ENCODE measurements at places on chromosomes 11 and 22.

- DNase-seq: no peak
These were observed 1119.1 kb upstream of the TENM4 start for GRCh38 chr11:80559942-80560341.

GRCh38 chr11:6771926-6772893, at the start of gene OR2AG2:
TSS of gene OR2AG2 (minus strand) at chr11:6771976. CDS start at chr11:6768957, 3,019 bp downstream.
- no peak for DNase-seq

DNA sequence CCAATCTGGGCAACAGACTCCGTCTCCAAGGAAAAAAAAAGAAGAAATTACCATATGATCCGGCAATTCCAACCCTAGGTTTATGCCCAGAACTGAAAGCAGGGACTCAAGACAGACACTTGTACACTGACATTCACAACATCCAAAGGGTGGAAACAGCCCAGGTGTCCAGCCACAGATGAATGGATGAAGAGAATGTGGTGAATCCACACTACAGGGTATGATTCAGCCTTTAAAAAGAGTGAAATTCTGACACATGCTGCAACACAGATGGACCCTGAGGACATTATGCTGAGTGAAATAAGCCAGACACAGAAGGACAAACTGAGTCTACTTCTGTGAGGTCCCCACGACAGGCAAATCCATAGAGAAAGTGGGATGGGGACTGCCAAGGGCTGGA, 43.9 kb downstream of the SGSM3 start:
- no peak for DNase-seq

DNA sequence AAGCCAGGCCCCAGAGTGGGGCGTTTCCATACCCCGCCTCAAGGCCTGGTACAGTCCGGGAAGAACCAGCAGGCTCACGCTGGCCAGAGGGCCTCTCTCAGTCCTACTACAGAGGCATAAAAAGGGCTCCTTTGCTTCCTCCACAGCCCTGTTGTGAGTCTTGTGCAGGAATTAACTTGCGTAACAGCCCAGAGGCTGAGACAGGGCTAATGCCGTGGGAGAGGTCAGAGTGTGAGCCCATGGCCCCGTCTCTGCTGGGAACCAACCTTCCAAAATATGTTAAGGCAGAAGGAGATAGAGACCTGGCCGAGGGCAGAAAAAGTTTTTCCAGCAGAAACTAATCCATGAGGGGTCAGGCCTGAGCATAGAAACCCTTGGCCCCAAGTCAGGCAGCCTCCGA, 19.9 kb upstream of the TMEM184B start:
- no peak for DNase-seq

DNA sequence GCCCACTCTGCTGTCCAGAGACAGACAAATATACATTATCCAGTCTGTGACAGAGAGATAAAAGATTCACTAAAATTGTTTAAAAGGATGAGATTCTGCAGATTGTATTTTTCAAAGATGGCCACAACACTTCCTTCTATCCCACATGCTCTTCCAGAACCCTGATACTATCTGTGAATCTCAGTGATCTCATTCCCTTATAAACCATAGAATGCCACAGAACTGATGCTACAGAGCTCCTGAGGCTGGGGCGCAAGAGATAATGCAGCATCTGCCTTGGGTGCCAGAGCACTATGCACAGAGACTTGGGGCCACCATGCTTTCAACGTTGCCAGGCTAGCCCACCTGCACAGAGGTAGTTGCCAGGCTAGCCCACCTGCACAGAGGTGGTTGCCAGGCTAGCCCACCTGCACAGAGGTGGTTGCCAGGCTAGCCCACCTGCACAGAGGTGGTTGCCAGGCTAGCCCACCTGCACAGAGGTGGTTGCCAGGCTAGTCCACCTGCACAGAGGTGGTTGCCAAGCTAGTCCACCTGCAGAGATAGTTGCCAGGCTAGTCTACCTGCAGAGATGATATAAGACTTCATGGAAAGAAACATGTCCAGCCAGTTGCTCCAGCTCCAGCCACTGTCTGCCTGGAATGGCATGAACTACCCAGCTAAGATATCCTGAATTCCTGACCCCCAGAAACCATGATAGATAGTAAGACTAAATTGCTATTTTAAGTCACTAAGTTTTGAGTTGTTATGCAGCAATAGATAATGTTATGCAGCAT, 17.6 kb upstream of the SEPTIN5 start:
- DNase-seq: no peak

DNA sequence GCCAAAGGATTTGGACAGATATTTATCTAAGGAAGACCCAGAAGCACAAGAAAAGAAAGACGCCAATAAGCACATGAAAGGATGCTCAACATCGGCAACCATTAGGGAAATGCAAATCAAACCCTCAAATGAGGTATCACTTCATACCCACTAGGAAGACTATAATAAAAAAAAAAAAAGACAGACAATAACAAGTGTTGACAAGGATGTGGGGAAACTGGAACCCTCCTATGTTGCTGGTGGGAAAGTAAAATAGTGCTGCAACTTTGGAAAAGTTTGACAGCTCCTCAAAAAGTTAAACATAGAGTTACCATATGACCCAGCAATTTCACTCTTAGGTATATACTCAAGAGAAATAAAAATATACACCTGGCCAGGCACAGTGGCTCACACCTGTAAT, 47.0 kb downstream of the MICAL3 start:
- no peak for DNase-seq

DNA sequence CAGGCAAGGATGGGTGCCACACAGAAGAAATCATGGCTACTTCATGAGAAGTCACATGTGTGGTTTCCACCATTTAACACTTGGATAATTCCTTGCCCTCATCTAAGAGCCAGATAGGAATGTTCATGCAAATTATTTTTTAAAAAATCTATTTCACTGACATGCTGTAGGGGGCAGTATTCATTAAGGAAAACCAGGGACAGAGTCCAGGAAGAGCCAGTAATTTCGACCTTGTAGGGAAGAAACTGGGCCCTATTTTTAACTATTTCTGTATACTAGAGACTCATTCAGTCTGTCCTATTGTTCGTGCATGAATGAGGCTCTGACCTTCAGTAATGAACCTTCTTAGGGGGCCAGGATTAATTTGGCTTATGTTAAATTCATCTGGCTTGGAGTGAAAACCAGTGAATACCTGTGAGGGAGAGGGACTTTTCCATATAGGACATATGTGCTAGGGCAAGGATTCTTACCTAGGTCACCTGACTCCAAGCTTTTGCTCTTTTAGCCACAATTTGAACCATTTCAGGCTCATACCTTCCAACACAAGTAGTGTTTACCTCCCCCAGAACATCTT, 192.7 kb downstream of the NAV2 start:
- DNase-seq: no peak

- no peak for DNase-seq
These were observed 64.3 kb downstream of the SMIM38 start for GRCh38 chr11:69219991-69220390.

DNA sequence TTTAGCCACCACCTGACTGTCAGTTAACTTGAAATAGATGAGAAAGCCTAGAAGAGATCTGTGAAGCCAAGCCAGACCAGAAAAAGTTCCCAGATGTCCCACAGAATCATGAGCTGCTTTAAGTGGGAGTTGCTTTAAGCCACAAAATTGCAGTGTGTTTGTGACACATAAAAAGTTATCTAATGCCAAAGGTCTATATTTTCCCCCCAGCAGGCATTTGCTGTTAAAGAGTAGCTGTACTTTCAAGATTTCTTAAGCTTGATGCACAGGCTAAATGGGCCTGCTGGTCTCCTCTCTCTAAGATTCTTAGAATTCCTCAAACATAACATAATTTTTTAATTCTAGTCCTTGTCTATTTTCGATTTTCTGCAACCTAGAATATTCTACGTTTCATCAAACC, 825.7 kb downstream of the FAM181B start:
- no peak for DNase-seq

GRCh38 chr22:44585559-44586350, 87.7 kb upstream of the RTL6 start:
- no peak for DNase-seq

GRCh38 chr11:27012234-27012921, 18.5 kb downstream of the FIBIN start:
- DNase-seq: no peak

DNA sequence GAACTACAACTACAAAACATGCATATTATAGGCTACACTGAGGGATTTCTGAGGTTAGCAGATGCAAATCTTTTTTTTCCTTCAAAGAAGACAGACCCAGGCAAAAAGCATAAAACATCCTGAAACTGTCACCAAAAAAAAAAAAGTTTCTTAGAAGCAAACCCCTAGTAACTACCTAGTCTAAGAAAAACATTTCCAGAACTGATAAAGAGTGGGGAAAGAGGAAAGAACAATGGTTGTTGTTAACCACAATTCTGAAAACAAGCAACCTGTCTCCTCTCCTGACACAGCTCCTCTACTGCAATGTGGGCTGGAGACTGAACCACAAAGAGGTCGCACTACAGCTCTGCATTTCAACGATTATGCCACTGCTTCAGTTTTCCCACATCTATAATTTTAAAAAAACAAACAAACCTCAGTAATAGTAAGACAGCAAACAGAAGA, 15.0 kb downstream of the DENND5A start:
- DNase-seq: peak; percentile 12

GRCh38 chr11:12478743-12479142, 101.4 kb downstream of the PARVA start:
- DNase-seq: no peak

DNA sequence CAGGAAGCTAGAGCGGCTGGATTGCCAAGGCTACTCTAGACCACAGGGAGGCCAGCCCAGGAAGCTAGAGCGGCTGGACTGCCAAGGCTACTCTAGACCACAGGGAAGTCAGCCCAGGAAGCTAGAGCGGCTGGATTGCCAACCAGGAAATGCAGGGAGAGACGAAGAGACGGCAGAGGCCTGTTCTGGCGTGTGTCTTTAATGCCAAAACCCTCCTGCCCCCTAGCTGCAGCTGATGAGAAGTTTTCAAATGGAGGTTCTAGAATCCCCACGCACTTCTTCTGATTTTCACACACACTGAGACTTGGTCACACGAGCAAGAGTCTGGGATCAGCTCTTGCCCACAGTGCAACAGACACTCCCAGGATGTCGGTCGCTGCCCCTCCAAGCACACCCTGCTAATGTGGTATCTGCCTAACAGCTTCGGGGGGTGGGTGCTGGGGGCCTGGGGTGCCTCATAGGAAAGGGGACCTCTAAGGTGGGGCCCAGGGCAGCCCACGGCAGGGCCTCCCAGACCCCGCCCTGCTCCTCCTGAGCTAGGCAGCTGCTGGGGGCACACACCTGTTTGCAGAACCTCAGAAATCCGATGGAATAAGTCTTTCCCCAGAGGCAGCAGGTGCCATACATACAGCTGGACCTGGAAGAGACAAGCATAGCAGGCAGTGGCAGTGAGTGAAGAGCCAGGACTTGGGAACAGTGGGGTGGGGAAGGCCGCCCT, 28.5 kb downstream of the MAFF start:
- DNase-seq: no peak

- no peak for DNase-seq
These were observed 55.2 kb downstream of the RBFOX2 start for GRCh38 chr22:35973388-35973787.

GRCh38 chr11:65420979-65421793, 1.4 kb upstream of the NEAT1 start:
- peak; percentile 84 for DNase-seq
